Psoas muscle (tissue), 8 donors: ENCODE measurements at places on chromosomes 7 and 10.

GRCh38 chr7:2864204-2864985 is 20.3 kb upstream of the GNA12 start:
- no peak for DNase-seq

DNA sequence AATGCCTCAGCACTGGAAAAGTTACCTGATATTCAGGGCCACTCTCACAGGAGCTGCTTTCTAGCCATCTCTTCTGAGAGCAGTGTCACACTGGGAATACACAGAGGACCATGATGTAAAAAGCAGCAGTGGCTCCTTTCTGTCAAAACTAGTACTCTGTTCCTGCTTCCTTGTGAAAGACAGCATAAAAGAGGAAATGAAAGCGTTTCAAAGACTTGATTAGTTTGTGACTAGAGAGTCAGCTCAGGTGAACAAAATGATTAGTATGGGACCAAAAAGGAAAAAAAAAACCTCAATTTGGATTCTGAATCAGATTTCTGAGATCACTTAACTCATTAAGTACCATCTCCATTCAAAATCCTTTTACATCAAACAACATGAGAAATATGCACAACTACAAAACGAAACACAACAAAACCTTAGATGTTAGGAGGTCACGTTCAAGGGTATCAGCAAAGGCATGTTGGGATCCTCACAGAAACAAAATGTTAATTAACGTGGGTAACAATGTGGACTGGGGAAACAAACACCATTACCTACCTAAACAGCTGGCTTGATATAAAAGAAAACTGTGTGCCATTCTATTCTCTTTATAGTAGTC is 103.7 kb downstream of the MACC1 start:
- DNase-seq: no peak

- DNase-seq: no peak
Measured at GRCh38 chr10:49182776-49183175, 5.4 kb downstream of the TMEM273 start.

DNA sequence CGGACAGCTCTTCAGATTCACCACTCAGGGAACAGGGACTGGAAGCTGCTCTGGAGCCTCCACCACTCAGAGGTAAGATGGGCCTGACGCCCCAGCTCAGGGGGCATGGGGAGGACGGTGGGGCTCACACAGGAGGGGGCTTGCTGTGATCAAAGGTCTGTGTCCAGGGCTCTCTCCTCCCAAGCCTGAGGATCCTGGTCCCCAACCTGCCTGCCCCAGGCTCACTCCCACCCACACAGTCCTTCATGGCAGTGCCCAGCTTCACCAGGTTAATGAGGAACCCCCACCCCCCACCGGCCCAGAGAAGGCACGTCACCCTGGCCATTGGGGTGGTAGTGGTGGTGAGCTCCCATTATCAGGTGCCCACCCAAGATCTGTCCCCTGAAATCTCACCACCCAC is 926.7 kb upstream of the ZNF722 start:
- DNase-seq: no peak

DNA sequence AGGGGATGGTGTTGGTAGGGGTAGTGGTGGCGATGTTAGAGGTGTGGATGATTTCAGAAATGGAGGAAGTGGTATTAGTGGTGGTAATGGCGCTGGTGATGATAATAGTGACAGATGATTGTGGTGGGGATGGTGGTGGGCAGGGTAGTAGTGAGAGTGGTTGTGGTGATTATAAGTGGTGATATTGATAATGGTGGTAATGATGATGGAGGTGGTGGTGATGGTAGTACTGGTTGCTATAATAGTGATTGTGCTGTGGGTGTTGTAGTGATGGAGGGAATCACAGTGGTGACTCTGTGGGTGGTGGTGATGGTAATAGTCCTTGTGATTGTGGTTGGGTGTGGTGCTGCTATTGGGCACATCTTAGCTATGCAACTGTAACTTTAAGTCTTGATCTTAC is 61.6 kb upstream of the TBX20 start:
- no peak for DNase-seq

DNA sequence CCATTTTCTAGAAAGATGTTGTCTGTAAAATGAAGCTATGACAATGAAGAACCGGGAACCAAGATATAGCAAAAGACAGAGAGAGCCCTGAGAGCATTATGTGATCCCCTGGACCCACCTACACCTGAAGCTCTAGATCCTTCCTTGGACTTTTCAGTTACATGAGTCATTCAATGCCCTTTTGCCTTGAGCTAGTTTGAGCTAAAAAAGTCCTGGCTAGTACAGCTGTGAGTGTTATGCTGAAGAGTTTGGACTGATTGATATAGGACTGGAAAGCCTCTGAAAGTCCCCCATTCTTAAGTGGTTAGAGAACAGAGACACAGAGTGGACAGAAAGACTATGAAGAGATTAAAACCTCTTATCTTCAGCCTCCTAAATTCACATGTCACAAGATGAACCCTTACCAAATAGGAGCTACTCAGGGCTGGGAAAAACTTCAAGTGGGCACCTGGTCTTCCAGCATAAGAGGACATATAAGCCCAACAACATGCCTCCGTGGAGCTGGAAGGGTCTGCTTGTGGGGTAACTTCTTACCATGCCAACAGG is 386.8 kb upstream of the NFE2L3 start:
- DNase-seq: no peak

GRCh38 chr10:6722616-6723004 is 142.5 kb upstream of the PRKCQ start:
- DNase-seq: no peak

DNA sequence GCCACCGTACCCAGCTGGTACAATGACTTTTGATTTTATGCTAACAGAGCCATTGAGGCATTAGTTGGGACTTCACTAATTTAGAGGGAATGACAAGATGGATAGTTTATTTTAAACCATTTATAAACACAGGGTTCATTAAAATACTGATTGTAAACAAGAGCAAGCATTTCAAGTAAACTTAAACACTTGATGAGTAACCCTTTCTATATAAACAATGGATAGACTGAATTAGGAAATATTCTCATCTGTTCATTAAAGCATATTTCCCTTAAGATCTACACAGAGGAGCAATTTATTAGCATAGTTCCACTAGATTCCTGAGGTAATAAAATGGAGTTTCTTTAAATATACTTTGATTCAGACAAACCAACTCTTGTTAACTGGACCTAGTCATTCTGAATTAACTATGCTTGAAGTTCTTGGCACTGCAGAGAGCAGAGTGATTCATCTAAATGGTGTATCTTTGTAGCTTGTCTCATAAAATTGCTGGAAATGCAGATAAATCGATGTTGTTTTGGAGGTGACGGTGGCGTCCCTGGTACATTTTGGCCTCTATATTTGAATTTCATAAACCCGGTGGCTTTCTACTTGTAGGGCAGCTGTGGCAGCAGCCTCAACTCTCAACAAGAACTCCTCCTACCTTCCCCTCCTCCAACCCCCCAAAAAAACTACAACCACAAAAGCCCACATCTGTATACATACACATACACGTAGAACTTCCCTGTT is 15.4 kb upstream of the VDAC2 start:
- DNase-seq: no peak

DNA sequence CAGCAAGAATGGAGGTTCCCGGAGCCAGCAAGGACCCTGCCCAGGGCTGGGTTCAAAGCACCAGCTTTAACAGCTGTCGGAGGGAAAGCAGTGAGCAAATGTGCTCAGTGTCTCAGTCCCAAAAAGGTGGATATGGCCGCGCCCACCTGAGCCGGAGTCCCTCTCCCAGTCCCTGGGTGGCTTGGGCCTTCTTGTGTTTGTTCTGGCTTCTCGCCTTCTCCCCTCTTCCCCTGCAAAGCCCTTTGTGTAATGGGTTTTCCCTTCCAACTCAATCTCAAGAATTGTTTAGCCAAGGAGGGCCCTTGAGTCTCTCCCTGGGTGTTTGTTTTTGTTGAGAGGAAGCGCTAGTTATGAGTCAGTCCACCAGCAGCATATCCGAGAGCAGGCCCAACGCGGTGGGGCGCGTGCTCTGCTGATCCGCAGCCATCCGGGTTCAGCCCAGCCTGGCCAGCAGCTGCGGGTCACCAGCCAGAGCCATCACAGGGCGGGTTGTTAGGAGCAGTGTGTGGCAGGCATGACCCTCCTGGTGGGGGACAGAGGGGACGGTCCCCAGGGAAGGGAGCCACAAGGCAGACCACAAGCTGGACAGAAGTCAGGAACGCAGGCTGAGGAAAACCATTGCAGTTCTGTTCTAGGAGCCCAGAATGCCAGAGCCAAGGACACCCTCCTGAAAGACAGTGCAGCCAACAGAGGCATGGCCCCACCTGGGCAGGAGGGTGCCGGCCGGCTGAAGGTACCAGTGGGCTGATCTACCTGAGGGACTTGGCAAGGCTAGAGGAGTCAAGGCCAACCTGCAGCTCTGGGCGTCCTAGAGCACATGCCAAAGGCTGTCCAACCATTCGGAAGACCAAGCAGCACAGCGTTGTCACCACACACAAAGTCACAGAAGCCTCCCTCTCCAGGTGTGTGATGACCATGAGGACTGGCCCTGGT is 21.3 kb downstream of the CALML3 start:
- peak; percentile 76 for DNase-seq

DNA sequence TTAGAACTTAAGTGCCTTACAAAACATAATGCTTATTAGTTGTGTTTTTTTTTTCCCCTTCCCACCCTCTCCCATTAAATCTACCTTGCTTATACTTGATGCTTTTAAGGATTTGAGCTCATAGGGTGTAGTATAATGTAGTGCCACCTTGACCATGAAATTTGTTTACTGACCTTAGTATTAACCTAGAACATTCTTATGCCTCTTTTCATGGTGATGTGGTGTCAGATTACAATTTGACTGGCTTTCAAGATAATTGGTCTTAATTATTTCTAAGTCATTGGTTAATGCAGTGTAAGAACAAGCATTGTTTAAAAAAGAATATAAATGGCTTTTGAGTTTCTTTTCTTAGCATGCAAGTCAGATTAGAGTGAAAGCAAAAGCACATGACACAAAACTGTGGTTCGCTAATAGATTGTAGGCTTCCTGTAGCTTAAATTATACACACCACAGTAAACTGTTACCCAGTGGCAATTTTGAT is 61.8 kb downstream of the ADD3 start:
- no peak for DNase-seq

DNA sequence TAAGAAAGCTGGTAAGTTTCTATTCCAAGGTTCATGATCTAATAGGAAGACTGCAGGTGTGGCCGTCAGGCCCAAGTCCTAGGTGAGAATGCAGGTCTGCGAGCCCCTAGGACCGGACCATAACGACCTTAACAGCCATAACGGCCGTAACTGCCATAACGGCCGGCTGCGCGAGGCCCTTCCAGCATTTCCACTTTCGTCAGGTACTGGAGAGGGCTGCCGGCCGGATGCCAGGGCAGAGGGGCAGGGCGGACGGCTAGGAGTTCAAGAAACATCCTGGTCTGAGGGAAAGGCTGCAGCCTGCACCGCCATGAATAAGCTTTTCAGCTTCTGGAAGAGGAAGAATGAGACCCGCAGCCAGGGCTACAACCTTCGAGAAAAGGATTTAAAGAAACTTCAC is at the start of gene ANKRD7:
Gene ANKRD7 (plus strand): TSS at position 184 of the 400 bp plus-strand sequence. CDS start 127 bp downstream, at position 311.
- DNase-seq: peak; percentile 17

GRCh38 chr10:45376371-45376801 is 2.4 kb downstream of the ALOX5 start:
- no peak for DNase-seq

- DNase-seq: no peak
Measured at GRCh38 chr7:143256932-143257331, 6.3 kb upstream of the GSTK1 start.

DNA sequence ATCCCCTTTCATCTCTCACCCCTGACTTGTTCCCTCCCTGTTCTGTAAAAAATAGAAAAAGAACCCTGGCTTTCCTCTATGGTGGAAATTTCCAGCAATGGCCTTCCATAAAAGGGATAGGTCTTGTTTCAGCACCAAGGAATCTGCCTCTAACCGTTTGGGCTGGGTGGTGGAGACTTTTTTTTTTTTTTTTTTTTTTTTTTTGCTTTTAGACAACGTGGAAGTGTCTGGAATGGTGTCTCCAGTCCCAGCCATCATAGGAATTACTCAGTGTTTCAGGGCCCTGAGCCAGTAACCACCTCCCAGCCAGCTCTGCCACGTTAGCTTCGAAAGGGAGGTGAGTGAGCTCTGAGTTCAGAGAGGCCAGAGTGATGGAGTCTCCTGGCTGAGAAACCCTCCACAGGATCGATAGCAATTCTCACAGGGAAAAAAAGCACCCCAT is 97.3 kb upstream of the COL1A2 start:
- DNase-seq: peak; percentile 78

DNA sequence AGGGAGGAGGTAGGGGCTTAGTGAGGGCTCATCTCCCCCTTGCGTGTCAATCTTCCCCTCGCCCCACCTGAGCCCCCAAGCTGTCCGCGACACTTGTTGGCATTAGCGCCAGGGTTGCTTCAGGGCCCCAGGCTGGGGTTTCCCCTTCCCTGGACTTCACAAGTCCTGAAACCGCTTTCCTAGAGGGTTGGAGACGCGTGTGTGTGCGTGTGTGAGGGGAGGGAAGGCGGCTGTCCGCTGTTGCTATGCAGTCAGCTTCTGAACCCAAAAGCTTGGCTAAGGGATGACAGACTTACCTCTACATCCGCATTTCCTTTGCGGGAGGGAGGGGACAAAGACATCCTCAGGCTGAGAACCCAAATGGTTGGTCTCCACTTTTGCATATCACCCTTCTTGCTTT is 803 bp downstream of the GOLGA7B start:
- no peak for DNase-seq

- no peak for DNase-seq
Measured at GRCh38 chr7:26131056-26131589, 20.9 kb upstream of the NFE2L3 start.

DNA sequence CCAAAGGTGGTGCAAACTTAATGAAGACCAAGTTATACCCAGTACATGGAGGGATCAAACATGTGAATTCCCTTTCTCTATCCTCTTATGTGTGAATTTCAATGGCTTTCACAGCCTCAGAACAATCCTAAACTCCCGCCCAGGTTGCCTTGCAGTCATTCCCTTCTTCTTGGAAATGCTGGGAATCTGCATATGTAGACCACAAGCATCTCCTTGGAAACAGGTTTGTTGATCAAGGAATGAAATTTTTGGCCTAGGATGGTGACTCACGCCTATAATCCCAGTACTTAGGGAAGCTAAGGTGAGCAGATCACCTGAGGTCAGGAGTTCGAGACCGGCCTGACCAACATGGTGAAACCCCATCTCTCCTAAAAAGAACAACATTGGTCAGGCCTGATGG is 77.8 kb upstream of the ABI1 start:
- no peak for DNase-seq

DNA sequence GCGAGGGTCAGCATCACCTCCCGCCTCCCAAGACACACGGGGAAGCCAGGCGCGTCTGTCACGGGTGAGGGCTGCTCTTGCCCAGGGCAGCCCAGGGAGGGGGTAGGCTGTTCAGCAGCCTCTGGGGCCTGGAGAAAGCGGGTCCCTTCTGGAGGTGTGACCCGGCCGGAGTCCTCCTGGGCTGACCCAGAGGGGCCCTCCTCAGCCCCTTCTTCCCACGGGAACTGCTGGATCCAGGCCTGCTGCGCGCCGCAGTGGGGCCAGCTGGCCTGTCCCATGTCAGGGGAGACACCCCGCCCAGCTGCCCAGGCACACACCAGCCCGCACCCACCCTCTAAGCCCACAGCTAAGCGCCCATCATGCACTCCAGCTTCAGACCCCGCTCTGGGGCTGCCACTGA is 41.8 kb downstream of the INSIG1 start:
- no peak for DNase-seq

- peak; percentile 48 for DNase-seq
Measured at GRCh38 chr7:101915000-101915399, 97.6 kb downstream of the CUX1 start.

- no peak for DNase-seq
Measured at GRCh38 chr7:140212100-140212881, 35.5 kb upstream of the KDM7A start.
